Large intestine (tissue), 12 donors: ENCODE measurements at places on chromosomes 7 and 10.

GRCh38 chr10:80540136-80540535 is 2.4 kb downstream of the SH2D4B start:
- DNase-seq = no peak

DNA sequence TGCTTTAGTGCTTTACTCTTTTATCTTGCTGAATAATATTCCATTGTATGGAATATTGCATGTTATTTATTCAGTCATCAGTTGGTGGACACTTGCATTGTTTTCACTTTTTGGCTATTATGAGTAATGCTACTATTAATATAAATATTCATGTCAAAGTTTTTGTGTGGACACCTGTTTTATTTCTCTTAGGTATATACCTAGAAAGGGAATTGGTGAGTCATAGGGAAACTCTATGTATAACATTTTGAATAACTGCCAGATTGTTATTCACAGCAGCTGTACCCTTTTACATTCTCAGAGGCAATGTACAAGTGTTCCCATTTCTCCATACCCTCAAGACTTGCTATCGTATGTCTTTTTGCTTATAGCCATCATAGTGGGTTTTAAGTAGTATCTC is 268.7 kb downstream of the SEMA3A start:
- no peak for DNase-seq

DNA sequence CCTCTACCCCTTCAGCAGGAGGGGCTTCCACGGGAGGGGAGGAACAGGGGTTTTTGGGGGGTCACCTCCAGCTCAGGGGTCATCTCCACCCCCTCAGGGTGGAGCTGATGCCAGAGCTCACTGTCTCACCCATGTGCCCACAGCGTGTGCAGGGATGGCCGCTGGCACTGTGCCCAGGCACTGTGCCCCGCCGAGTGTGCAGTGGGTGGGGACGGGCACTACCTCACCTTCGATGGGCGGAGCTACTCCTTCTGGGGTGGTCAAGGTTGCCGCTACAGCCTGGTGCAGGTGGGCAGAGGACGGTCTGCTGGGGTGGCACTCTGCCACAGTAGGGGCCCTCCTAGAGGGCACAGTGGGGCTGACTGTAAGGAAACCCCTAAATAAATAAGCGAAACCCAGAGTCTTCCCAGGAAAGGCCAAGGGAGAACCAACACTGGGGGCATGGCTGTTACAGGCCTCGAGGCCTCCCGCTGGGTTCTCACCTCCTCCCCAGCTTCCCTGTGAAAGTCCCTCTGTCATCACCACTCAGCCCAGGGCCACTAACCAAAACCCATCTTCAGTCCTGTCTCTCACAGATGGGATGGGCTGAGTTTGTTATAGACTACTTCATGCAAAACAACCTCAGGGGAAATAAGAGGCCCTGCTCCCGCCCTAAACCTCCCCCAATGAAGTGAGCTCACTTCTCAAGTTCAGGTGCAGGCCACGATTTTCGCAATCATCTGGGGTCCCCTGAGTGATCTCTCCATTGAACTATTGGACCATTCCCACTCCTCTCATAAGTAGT is 7.4 kb upstream of the ZNF467 start:
- no peak for DNase-seq

- DNase-seq = no peak
These were observed 35.6 kb upstream of the CHCHD3 start for GRCh38 chr7:133117452-133117851.

DNA sequence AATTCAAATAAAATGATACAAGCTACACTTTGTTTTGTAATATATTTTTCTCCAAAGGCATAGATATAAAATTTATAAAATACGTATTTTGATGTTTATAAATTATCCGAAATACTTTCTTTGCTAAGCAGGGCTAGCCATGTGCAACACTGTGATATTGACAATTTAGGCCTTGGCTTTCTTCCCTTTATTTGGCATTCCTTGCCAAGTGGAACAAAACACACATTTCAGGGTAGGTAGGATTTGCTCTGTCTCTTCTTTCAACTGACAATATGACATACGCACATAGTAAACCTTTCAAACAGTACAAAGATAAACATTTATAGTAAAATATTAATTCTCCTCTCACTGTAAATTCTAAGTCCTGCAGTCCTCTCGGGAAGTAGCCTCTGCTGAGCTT is 103.3 kb upstream of the POT1 start:
- DNase-seq = no peak

DNA sequence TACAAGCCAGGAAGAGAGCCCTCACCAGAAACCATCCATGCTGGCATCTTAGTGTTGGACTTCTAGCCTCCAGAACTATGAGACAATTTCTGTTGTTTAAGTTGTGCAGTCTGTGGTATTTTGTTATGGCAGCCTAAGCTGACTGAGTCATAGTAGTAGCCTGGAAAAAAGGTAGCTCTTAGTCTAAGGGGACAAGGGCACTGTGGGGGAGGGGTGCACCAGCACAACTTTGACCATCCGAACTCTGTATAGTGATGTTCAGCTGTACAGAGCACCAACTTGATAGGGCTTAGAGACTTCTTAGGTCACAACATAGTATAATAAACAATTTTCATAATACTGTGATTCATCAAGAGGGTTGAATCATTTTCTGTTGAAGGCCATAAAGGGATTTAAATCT is 14.3 kb downstream of the EIF4EBP2 start:
- no peak for DNase-seq

DNA sequence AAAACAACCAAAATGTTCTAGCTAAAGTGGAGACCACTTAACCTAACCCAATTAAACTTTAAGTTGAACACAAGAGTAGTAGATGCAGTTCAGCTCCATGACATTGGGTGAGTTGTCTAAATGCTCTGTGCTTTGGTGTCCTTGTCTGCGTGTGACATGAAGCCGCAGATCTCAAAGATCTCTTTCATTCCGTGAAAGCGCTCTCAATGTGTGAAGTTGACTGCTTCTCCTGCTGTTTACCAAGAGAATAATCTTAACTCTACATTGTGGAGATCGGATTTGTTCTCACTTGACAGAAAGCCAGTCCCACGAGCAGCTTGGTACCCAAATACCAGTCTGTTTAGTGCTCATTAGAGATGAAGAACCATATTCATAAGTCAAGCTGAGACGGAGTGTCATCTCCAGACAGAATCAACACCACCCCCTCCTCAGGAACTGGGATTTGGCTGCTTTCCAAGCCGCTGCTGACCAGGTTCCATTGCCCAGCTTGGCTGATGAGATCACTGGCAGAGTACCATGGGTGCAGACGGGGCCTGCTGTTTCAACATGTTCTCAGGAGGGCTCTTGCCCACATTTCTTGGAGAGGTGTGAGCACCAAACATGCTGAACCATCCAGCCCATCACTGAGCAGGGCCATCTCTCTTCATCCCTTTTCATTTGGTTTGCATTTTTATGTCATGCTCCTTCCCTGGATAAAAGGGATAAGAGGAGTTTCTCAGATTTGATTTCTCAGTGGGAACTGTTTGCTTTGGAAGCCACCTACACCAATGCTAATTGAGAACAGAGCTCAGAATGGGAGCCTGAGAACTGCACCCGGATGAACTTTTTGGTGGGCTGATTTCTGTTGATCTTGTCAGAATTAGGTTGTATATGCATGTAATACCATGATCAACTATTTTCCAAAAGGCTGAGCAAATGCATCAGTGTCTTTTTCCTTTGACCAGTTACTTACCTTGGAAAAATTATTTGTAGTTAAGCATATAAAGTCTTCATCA is 95.8 kb upstream of the AGBL3 start:
- no peak for DNase-seq

DNA sequence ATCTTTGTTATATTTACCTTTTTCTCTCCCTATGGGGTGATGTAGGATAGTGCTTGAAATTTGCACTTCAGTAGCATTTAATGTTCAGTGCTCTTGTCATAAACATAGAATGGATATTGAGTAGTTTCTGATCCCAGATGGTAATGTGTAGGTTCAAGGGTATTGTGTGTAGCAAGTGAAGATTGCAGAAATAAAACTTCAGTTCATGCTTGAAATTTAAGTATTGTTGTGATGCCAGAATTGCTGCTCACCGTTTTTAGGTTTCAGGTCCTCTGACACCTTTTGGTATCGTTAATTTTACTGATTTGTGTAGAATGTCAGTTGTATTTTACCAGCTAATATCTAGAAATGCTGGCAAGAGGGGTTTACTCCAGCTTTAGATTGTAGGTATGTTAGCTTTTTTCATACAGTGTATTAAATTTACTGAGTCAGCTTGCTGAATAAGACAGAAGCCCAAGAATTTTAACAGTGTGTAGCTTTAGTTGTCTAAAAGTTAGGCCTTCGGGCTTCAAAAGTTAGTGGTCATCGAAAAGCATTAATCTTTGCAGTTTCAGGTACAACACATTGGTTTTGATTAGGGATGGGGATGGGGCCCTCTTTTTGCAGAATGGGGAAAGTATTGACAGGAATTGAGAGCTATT is 1.9 kb downstream of the PTEN start:
- no peak for DNase-seq

- no peak for DNase-seq
These were observed 662 bp downstream of the NRCAM start for GRCh38 chr7:108455551-108455997.

GRCh38 chr7:70034999-70035398 is 436.7 kb downstream of the AUTS2 start:
- DNase-seq = no peak

- no peak for DNase-seq
These were observed 1040.2 kb upstream of the SORCS1 start for GRCh38 chr10:108204528-108205305.

DNA sequence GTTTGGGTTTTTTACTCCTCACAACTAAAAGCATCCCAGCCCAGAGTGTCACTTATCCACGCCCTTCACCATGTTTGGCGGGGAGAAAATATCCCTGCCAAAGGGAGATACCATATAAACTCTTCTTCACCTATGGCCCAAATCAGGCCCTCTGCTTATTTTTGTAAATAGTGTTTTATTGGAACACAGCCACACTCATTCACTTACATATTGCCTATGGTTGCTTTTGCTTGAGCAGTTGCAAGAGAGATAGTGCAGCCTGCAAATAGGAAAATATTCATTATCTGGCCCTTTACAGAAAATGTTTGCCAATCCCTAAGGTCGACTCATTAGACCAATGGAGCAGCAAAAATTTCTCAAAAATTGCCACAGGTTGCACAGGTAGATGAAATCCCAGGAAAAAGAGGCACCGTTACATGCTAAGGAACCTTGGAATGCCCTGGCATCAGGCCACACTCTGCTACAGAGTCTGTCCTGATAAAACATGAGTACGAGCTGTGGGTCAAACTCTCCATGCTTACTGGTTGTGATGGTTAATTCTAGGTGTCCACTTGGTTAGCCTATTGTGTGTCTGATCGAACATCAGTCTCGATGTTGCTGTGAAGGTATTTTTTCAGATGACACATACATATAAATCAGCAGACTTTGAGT is 7.9 kb upstream of the RASSF4 start:
- DNase-seq = no peak

GRCh38 chr10:101095550-101096213 is 33.9 kb downstream of the KAZALD1 start:
- DNase-seq = peak; percentile 78

DNA sequence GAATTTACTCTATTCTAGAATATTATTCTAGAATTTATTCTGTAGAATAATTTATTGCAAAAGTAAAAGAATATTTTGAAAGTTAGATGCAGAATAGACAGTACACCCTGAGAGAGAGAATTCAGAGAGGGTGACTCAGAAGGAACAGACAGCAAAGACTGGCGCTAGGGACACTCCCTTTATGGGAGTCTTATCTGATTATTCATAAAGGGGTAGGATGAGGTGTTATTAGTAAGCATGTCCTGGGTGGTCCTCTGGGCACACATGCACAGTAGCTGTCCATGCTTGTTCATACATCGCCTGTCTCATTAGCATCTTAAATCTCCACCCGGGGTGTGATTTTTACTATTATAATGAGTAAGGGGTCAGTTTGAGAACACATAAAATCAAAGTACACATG is 100.1 kb downstream of the XPNPEP1 start:
- no peak for DNase-seq

DNA sequence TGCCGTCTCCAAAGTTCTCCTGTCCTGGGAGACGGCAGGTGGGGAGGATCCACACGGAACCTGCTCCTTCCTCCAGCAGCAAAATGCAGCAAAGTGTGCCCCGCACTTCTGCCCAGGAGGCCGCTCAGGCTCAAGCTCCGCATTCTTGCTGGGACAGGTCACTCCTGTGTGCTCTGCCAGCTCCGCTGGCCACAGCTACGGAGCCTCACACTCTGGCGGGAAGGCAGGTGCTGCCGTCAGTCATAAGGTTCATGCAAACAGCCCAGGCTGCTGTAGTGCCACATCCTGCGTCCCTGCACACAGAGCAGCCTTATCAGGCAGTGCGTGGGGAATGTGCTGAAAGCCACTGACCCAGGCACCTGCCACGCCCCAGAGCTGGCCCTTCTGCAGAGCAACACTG is 22.4 kb downstream of the ADGRA1 start:
- DNase-seq = no peak

DNA sequence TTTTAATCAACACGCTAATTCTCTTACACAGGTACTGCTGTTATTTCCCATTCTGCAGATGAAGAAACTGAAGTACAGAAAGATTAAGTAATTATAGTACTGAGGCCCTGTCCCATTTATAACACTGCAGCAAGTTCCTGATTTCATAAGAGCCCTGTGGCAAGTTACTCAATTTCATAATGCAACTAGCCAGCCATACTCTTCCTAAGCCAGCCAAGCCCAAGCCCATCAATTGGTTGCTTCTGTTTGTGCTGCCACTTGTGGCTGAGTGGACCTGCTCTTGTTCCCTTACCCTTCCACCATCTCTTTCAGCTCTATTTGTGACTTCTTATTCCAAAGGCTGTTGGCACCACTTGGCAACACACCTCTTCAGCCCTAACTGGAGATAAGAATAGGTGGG is 19.7 kb upstream of the PRPF18 start:
- DNase-seq = no peak

DNA sequence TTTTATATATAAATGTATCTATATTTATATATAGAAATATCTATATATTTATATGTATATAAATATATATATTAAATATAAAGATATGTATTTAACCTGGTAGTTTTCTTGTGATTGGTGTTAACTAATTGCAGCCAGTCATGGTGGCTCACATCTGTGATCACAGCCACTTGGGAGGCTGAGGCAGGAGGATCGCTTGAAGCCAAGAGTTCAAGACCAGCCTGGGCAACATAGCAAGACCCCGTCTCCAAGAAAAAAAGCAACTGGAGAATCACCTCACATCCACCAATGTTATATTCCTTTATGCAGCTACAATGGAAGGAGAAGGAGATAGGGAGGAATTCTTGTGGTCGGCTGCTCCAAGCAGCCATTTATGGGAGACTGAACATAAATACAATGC is 224.9 kb downstream of the BAMBI start:
- no peak for DNase-seq

GRCh38 chr7:22726345-22726906 is 574 bp upstream of the IL6 start:
- DNase-seq = peak; percentile 15
